ENCODE measurements at places on chromosomes 3 and 15. TPM values are rescaled to one million over a fixed set of nuclear protein-coding genes. Genes with fewer than 3 reads are reported as not detected.

Gene INSYN1
- not detected for total RNA-seq

Gene A4GNT
- not detected for total RNA-seq

Gene ADAMTS17
- total RNA-seq: 0.57 TPM

Gene EXD1
- total RNA-seq: not detected

Gene KCNMB2
- not detected for total RNA-seq

Gene NPAP1
- not detected for total RNA-seq

- DNase-seq: no peak
These were observed 486.1 kb upstream of the GOLIM4 start for GRCh38 chr3:168581771-168582225.

GRCh38 chr3:159783780-159784742 is 204.6 kb upstream of the IL12A start:
- no peak for DNase-seq

DNA sequence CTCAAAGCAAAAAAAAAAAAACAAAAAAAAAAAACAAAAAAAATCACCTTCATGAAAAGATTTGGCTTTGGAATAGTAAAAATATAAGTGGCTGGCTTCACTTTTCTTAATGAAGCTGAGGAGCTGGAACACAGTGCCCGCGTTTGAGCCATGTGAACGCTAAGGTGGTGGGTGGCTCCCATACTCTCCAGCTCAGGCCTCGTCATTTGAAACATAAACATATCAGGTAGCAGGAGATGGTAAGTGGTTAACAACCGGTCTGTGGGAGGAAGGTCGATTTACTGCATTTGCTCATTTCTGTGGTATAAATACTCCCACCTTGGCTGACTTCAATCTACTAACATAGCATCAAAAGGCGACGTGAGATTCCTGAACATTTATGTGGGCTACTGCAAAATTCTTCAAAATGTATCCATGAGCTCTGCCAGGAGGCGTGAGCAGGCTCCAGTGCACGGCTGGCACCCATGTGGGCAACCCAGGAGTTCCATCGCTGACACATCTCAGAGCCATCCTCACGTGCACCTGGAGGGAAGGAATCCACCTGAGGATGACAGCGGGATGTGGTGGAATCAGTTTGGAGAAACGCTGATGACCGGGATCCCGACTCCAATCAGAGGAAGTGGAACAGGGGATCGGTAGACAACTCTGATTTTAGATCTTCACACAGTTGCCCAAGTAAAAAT is 157.6 kb downstream of the ATP10A start:
- no peak for DNase-seq

GRCh38 chr3:166367947-166368533 is 530.8 kb upstream of the BCHE start:
- DNase-seq: no peak

DNA sequence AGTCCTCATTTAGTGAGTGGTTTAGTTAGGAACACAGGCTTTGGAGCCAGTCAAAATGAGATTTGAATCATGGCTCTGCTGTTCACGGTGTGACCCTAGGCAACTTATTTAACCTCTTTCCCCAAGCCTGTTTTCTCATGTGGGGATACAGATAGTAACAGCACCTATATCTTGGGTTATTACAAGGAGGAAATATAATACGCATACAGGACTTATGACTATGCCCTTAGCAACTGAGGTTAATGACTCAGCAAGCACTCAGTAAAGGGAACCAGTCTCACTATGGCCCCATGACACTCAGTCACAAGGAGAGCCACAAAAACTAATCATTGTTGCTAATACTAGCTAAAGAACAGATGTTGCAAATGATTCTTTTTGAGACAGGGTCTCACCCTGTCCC is 45.9 kb downstream of the SUMF1 start:
- DNase-seq: peak; percentile 49

DNA sequence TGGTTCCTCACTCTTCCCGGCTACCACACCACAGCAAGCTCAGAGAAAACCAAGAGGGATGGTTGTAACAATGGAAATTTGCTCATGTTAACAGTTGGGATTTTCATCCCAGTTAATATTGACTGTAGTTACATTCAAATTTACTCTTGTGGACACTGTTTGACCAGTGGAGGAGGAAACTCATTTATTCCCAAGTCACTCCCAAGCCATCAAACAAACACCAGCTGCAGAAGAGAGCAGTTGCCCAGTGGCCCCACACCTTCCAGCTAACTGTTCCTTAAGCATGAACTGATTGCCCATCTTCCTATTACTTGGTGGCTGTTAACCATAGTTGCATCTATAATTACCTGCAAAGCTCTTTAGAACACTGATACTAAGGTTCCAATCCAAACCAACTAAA is 24.1 kb upstream of the MECOM start:
- DNase-seq: no peak

DNA sequence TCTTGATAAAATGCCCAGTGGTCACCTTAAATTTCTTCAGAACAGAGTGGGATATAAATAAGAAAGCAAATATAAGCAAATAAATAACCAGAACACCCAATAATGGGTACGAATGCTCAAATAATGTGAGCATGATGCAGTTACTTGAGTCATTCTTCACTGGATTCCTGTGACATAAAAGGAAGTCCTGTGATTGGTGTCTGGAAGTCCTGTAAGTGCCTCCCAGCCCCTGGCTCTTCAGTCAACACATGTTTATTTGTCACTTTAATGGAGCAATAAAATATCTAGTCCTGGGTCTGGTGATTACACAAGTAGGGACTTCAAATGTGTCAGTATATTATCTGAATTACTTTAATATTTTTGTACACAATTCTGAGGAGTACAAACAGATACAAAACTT is 30.4 kb downstream of the TMEM212 start:
- no peak for DNase-seq

GRCh38 chr3:63655519-63655918 is 3.0 kb downstream of the SNTN start:
- no peak for DNase-seq

GRCh38 chr3:156806698-156807097 is 19.5 kb upstream of the LEKR1 start:
- no peak for DNase-seq

GRCh38 chr3:94709249-94709902 is 646.5 kb downstream of the NSUN3 start:
- DNase-seq: no peak

- no peak for DNase-seq
These were observed 17.4 kb upstream of the SECISBP2L start for GRCh38 chr15:49063402-49064280.

GRCh38 chr3:59796456-59796855 is 746.6 kb upstream of the CFAP20DC start:
- no peak for DNase-seq

GRCh38 chr3:59268170-59268569 is 218.3 kb upstream of the CFAP20DC start:
- no peak for DNase-seq

GRCh38 chr15:56758770-56759449 is 25.6 kb upstream of the ZNF280D start:
- DNase-seq: no peak
